Panc1 (cell line): ENCODE measurements at places on chromosomes 1 and 21.

DNA sequence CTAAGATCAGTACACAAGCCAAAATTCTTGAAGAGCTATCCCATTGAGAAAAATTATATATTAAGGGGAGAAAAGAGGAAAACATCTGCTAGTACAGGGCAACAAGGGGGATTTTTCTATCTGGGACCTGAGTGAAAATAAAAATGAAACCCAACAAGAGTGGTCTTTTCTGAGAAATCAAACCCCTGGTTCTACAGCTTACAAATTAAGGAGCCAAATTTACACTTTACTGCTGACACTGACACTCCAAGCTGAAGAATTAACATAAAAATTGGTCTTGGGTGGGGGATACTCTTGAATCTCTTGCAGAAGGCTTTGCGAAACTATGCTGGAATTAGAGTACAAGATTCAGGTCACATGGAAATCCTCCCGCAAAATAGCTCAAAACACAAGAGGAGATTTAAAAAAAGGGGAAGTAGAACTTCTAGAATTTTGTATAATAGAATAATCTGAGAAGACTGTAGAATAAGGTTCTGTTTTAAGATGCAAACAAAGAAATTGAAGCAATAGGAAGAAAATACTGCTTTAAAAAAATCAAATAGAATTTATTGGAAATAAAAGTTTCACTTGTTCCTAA is 32.1 kb upstream of the HSPA13 start:
- no peak for DNase-seq

- DNase-seq: no peak
These were observed 13.2 kb downstream of the CAPN9 start for GRCh38 chr1:230760360-230760827.

- no peak for DNase-seq
These were observed 36.6 kb downstream of the RIMKLA start for GRCh38 chr1:42417166-42417565.

DNA sequence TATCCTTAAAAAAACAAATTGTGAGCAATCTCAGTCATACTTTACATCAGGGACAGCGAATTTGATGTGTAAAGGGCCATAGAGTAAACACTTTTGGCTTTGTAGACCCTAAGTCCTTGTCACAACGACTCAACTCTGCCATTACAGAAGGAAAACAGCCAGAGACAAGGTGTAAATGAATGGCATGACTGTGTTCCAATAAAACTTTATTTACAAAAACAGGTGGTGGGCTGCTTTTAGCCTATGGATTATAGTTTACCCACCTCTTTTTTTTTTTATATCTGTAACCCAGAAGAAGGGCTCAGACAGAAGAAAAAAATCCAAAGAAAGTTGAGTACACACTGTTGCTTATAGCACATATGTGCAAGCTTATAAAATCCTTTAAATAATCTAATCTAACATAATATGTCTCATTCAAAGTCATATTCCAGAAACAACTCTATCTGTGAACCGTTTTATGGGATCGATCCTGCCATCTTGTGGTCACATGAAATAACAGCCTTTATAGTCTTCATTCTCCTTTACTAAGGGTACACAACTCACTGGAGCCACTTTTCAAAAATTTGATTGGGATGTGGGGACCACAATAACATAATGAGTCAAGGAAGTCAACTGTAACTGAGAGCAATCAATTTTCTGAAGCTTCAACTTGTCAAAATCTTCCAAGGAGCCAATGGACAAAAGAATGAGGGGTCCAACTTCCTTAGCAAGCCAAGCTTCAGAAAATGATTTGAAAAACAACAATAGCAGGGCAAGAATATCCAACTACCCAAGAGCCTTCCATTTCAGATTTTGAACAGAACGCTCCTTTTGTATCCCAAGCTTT is 142.2 kb upstream of the KRTAP19-8 start:
- DNase-seq: no peak

GRCh38 chr1:43520100-43520778 is 10.4 kb upstream of the PTPRF start:
- no peak for DNase-seq

GRCh38 chr1:24476571-24476970 is 26.1 kb upstream of the RCAN3 start:
- DNase-seq: no peak
